ENCODE measurements at places on chromosomes 2 and 18.

- peak; percentile 8 for DNase-seq
Observed at GRCh38 chr2:36318547-36318946, 37.0 kb upstream of the CRIM1 start.

DNA sequence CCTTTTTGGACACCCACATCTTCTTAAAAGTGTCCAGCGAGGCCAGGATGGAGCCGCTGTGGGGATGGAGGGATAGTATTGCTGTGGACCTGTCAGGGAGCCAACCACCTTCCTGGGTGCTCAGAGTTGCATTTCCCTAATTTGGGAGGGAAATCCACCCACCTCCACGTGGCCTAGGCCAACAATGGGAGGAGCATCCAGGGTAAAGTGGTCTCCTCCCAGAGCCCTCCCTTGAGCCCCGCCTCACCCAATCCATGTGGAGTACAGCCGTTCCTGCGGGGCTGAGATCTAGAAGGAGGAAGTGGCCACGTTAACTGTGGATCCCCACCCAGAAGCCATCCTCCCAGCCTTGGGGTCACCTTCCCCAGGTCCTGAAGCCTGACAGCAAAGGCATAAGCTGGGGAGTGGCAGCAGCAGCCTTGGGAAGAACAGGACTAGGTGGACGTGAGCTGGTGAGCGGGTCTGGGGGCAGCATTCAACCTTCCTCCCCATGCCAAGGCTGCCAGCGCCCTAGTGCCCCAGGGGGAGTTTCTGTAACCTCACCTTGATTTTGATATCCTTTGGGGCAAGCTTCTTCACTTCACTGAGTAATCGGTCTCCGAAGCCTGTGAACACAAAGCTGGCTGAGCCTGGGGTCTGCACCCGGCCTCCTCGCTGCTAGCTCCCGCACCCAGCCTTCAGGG is 6.8 kb downstream of the ACTR1B start:
- DNase-seq, result no peak

DNA sequence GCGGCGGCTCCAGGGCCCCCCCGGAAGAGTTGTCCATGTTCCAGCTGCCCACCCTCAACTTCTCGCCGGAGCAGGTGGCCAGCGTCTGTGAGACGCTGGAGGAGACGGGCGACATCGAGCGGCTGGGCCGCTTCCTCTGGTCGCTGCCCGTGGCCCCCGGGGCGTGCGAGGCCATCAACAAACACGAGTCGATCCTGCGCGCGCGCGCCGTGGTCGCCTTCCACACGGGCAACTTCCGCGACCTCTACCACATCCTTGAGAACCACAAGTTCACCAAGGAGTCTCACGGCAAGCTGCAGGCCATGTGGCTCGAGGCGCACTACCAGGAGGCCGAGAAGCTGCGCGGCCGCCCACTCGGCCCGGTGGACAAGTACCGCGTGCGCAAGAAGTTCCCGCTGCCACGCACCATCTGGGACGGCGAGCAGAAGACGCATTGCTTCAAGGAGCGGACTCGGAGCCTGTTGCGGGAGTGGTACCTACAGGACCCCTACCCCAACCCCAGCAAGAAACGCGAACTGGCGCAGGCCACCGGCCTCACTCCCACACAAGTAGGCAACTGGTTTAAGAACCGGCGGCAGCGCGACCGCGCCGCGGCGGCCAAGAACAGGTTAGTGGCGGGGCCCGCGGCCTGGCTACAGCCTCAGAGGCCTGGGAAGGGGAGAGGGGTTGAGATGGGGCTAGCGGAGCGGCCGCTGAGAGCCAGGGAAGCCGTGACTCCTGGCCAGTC is 965 bp downstream of the SIX3 start:
- no peak for DNase-seq

DNA sequence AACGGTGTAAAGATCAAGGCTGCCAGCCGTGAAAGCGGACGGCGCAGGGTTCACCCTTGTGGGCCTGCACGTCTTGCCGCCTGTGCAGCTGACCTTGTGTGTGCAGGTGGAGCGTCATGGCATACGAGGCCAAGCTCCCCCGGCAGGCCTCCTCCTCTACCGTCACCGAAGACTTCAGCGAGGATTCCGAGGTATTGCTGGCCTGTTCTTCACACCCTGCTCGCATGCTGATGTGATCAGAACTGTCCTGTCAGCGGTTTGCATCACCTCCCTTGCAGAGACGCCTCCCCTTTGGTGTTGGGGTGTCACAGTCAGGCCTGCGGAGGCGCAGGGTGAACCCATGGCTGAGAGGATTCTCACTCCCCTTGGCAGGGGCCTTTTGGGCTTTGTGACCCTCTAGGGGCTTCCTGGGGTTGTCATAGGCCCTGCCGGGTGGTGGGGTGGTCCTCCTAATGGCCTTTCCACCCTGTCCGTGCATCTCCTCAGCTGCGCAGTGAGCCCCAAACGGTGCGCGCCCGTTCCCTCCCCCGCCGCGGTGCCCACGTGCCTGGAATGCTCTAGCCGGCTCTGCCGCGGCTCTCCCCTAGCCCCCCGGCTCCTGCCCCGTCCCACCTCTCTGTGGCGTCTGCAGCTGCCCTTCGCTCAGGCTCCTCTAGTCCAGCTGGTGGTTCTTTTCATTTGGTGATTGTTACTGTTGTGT is 92.5 kb downstream of the DGKD start:
- no peak for DNase-seq

- DNase-seq, result no peak
Observed at GRCh38 chr18:34221971-34222306, 2.8 kb downstream of the NOL4 start.

GRCh38 chr2:239224199-239224570 is 176.6 kb downstream of the HDAC4 start:
- no peak for DNase-seq

DNA sequence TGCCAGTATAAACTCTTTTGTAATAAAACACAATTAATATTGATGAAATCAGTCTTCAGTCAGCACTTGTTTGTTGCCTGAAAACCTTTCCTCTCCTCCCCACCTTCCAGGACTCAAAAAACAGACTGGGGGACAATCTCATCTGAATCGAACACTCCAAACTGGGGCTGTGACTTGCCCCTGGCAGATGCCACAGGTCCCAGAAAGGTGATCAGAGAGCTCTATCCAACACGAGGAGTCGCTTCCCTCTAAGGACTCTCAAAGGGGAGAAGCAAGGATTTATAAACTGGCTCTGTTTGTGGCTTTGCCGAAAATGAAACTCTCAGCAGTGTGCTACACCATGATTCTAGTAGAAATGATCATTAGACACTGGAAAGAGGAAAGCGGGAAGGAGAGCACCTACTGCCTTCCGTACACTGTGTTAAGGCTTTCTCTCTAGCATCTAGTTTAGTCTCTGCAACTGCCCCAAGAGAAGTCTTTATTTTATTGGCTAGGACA is 199.2 kb downstream of the TGIF1 start:
- no peak for DNase-seq

- DNase-seq, result no peak
Observed at GRCh38 chr2:109125593-109126500, 3.2 kb upstream of the SH3RF3 start.

GRCh38 chr2:159146996-159147666 is 139.4 kb downstream of the WDSUB1 start:
- DNase-seq, result no peak

DNA sequence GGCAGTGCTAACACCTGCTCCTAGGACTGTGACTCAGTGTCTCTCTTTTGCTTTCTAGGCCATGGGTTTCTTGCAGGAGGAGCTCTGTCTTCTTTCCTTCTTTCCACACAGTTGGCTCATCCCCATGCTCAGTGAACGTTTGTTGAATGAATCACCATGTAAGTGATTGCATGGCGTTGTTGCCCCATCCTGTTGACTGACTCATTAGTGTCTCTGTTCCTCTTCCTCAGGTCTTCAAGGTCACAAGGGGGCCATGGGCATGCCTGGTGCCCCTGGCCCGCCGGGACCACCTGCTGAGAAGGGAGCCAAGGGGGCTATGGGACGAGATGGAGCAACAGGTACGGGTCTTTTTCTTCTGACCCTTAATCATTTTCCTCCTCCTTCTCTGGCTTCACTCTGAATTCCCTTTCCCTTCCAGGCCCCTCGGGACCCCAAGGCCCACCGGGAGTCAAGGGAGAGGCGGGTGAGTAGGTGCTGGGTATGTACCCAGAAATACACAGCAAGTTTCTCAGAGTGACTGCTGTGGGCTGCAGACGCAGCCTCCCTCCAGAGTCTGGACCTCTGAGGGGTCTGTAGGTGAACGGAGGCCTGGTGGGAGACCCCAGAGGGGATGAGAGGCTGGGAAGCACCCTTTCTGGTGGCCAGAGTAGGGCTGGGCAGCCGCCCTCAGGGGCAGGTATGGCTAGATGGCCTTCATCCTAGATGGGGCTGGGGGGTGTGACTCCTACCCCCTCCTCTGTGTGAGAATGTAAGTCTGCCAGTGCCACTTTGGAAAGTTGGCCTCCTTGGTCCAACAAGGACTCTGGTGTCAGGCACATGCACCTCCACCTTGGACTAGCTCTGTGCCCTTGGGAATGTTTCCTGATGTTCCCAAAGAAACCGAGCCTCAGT is 32.4 kb downstream of the MARCO start:
- peak; percentile 84 for DNase-seq

GRCh38 chr2:167132906-167133555 is 244.8 kb downstream of the XIRP2 start:
- DNase-seq, result no peak

DNA sequence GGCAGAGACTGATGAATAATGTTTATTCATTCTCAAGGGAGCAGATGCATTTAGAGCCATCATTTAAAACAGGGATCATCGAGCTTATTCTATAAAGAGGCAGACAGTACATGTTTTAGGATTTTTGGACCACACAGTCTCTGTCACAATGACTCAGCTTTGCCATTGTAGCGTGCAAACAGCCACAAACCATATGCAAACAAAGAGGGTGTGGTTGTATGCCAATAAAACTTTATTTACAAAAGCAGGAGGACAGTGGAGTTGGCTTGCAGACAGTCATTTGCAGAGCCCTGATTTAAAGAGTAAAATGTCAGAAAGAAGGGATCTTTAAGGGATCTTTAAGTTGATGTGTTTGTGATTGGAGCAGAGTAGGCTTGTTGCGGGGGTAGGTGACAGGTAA is 51.5 kb downstream of the SMIM21 start:
- no peak for DNase-seq

- no peak for DNase-seq
Observed at GRCh38 chr2:136407117-136407951, 289.4 kb upstream of the CXCR4 start.

GRCh38 chr2:136178941-136179601 is 61.1 kb upstream of the CXCR4 start:
- DNase-seq, result no peak

GRCh38 chr2:71736986-71737385 is 283.6 kb downstream of the DYSF start:
- DNase-seq, result no peak

DNA sequence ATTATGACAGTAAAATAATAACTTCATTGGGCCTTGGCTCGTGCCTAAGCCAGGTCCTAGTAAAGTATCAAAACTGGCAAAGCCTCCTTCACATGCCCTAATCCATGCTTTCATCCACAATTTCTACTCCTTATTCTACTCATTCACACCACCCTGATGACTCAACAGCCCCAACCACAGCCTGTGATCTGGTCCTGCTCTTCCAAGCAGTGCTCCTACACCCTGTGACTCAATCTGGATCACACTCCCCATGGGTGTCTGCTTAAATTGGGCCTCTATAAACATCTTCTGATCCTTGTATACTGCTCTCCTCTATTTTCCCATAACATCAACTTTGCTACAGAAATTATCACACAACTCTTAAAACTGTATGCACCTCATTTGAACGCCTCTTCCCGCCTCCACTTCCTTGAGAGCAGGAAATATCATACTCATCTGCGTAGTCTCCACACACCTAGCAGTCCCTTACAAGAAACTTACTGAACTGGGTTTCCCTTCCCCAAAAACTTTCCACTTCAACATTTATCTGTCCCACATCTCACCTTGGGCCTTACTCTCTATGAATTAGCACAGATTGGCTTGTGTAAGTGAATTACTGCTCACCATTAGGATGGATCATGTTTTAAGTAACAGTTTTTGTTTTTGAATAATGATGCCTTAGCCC is 15.9 kb downstream of the GTF3C3 start:
- DNase-seq, result peak; percentile 6

DNA sequence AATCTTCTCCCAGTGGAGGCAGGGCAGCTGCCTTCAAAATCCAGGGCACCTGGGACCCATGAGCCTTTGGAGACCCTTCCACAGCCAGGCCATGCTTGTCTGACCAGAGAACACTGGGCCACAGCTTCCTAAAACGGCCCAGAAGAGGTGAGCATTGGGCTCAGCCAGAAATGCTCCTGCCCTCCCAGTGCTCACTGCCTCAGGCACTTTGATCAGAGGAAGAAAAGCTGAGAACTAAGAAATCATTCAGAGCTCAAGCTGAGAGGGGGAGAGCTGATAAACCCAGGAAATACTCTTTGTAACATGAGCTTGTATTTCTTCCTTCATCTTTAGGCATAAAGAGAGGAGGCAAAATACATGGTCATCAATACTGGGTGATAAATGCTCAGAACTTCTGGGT is 365.5 kb upstream of the KLHL29 start:
- DNase-seq, result no peak

GRCh38 chr18:34397286-34397896 is 172.7 kb upstream of the NOL4 start:
- no peak for DNase-seq

- peak; percentile 33 for DNase-seq
Observed at GRCh38 chr2:58428096-58429013, 187.2 kb upstream of the FANCL start.

DNA sequence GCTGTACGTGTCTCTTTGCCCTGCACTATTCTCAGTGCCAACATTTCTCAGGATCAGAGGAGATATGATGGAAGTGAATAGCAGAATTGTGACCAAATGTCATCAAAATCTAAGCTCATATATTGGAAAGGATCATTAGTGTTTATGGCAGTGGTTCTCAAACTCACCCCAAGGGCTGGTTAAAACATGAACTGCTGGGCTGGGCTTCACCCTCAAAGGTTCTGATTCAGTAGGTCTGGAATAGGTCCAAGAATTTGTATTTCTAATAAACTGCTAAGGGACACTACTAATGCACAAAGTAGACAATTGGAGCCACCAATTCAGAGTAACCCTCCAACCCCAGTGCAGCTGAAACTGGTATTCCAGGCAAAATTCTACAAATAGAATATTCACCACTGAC is 317.9 kb upstream of the UBE2E3 start:
- DNase-seq, result no peak

DNA sequence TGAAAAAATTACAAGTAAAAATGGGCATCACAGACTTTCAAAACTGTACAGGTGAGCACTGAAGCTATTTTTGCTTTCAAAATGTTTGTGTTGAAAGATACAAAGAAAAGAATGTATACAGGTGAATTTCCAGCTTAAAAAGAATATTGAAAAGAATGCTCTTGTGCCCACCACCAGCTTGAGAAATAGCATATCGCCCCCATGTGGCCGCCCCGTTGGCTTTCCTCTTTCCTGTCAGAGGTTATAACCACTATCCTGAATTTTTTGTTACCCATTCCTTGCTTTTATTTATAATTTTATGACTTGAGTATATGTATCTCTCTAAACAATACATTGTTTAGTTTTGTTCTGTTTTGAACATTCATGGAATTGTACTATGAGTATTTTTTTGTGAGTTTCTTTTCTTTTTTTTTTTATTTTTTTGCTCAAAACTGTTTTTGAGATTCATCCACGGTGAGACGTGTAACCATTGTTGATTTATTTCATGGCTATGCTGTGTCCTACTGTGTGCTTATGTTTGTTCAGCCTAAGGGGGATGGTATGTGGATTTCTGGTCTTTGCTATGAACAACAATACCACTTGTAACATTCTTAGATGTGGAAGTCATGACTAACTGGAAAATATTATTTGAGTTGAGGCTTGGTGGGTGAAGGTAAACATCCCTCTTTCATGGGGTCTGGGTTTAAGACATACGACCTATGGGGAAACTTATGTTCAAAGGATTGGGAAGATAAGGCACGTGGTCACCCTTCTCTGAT is 11.6 kb downstream of the TRPM8 start:
- peak; percentile 17 for DNase-seq
